ENCODE measurements at places on chromosomes 3 and 15. TPM values are rescaled to one million over a fixed set of nuclear protein-coding genes. Genes with fewer than 3 reads are reported as not detected.

RAB6B gene
- total RNA-seq: 17.7 TPM

GRCh38 chr3:34969513-34969912 is 669.8 kb upstream of the ARPP21 start:
- DNase-seq: no peak

- no peak for DNase-seq
Observed at GRCh38 chr3:170773682-170774425, 96.1 kb downstream of the RPL22L1 start.

GRCh38 chr15:30933293-30933692 is 29.6 kb downstream of the FAN1 start:
- no peak for DNase-seq

- no peak for DNase-seq
Observed at GRCh38 chr3:189833996-189834395, 202.8 kb downstream of the TP63 start.

DNA sequence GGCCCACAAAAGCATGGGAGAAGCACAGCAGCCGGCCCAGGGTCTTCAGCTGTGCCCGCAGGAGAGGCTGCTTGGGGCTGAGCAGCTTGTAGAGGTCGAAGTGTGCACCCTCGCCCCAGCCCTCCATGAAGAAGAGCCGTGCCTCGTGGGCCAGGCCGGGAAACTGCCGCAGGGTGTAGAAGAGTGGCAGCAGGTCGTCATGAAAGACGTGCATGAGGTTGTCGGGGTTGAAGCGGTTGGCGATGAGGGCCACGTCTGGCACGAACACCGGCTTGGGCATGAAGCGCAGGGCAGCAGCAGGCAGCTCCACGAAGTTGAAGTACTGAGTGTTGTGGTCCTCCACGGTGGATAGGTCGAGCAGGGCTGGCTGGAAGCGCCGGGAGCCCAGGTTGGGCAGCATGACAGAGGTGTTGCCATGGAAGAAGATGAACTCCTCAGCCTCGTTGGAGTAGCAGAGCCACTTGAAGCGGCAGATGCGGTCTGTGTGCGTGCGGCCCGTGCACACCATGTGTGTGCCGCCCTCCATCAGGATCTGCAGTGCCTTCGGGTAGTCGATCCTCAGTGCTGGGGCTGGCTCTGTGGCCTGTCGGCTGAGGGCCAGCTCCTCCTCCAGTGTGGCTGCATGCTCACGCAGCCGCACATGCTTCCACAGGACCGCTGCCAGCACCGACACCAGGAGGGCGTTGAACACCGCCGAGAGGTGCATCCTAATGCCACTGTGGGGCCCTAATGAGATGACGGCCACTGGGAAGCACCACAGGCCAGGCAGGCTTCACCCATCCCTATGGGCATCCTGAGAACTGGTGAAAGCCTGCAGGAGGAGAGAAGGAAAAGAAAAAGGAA is 24.9 kb downstream of the POMGNT2 start:
- DNase-seq: no peak

GRCh38 chr3:100084100-100084806 is 30.0 kb downstream of the FILIP1L start:
- no peak for DNase-seq

- DNase-seq: no peak
Observed at GRCh38 chr3:43533009-43533408, 88.8 kb downstream of the ANO10 start.

DNA sequence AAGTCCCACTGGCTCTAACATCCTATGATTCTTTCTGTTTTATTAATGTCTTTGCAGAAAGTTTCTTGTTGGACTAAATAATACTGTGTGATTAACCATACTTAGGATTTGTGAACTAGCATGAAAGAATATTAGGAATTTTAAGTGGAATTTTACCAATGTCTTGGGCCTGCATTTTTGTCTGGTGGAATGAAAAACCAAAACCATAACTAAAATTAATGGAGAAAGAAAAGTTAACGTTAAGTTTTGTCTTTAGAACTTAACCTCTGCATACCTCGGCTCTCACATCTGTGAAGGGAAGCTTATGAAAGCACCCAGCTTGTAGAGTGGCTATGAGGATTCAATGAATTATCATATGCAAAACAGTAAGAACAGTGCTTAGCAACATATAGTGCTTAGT is 6.5 kb downstream of the FBN1 start:
- DNase-seq: no peak

AHSG gene
- total RNA-seq: not detected

DNA sequence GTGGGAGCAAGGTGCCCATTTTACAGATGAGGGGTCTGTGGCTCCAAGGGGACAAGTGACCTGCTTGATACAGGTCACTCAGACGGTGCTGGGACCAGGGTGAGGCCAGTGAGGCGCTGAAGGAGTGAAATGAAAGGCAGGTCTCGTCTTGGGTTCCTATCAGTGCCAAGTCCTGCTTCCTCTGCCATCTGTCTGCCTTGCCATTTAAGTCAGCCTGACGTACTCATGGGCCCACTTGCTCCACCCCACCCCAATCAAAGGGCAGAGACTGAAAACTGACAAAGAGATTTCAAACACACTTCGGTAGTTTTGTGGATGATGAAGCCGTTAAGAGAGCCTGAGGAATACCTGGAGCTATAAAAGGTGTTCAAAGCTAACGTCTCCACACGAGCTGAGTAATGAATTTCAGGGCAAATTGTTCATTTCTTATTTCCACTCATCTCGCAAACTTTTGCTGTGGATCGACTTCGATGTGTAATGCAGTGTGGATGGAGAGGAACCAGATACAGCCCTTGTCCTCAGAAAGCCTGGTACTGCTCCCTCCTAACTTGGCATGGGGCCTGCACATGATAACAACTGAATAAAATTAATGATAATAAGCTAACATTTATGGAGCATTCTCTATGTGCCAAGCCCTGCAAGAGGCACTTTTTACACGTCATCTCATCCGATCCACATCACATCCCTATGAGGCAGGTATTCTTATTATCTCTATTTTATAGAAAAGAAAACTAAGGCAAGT is 36.6 kb downstream of the ATP2B2 start:
- DNase-seq: no peak

DNA sequence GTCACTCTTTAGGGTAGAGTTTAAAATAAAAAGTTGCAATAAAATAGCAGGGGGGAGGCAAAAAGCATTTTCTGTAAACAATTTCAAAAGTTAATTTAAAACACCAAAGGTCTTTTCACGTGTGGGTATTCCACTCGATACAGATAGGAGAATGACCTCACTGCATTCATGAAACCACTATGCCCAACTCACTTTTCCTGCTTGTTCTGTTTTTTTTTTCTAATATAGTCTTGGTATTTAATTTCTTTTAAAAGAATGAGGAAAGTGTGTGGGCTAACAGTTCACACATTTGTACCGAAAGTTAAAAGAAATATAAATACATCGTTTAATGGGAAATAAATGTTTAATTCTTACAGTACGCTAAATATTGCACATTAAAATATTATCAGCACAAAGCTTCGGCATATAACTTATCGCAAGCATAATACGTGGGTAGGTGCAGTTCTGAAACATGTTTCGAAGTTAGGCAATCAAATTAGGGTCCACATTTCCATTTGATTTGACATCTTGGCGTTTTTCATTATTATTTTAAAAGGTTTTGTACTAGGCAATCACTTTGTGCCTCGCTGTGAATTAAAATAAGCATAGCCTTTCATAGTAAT is 41.4 kb downstream of the VGLL4 start:
- DNase-seq: no peak

FSTL1 gene
- total RNA-seq: 193 TPM

- no peak for DNase-seq
Observed at GRCh38 chr15:65042776-65043327, 2.3 kb upstream of the SLC51B start.

CHL1 gene
- total RNA-seq: 109 TPM

DNA sequence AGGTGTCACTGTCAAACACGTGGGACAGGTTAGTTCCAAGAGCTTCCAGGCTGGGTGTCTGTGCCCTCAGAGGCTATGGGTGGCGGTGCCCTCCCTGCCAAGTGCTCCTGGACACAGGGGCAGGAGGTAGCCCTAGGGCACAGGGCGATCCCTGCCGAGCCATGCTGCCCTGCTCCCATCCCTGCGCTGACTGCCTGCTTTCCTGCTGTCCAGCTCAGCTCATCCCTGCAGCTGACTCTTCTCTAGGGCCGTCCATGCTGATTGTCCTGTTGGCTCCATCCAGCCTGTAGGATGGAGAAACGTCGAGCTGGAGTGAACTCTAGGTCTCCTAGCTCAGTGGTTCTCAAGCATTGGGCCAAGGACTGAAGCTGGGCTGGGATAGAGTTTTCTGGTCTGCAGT is 3.7 kb downstream of the PDIA5 start:
- DNase-seq: no peak

- no peak for DNase-seq
Observed at GRCh38 chr15:56667517-56667916, 65.8 kb downstream of the ZNF280D start.

DNA sequence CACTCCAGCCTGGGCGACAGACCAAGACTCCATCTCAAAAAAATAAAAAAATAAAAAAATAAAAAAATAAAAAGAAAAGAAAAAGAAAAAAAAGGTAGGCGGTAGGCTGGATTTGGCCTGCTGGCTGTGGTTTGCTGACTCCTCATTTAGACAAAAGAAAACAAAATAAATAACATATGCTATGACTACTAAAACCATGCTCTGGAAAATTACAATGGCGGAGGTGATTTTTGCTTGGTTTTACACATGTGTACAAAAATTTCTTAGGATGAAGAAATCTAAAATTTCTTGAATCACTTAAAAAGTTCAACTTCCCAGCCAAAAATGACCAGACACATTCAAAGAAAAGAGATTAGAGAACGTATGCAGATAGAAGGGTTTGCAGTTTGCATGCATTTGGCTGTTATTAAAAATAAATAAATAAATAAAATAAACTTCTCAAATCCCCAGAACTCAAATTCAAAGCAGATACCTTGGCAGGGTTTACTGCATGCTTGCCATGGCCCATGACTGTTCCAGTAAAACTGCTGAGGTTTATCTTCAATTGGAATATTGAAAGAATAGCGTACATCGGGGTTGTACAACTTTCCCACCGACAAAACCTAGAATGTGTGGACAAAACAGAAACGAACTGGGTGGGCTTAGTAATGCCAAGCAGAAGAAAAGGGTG is 65.9 kb downstream of the ADAMTS9 start:
- DNase-seq: no peak

DNA sequence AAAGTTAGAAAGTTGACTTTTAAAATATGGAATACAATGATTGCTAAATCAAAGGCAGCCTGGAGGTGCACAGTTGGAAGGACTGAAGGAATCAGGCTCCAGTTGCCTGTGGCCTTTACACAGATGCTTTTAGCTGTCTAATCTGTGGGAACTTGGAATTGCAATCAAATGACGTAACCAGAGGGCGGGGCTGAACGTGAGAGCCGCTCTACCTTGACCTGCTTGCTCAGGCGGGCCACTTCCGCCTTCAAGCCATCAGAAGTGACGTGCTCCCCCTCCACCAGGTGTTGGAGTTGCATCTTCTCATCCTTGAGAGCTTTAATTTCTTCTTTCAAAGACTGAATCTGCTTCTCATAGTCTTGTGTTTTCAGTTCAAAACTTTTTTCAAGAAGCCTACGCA is 37.7 kb upstream of the GNB5 start:
- peak; percentile 90 for DNase-seq

ST8SIA2 gene
- 0.38 TPM for total RNA-seq

DOCK3 gene
- 0.54 TPM for total RNA-seq

DNA sequence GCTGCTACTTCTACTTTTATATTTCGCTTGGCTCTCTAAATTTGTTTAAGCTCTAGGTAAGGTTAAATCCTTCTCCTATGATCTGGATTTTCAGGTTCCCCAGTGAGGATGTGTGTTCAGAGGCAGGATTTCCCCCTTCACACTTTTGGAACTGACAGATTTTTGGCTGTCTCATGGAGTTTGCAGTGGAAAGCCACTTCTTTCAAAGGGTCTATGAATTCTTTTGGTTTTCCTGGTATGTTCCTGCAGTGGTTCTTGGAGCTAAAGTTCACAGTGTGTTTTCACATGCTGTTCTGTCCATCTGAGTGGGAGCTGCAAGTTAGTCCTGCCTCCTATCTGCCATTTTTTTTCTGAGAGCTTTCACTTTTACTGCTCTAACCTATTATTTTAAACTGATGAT is 21.6 kb upstream of the TIGIT start:
- no peak for DNase-seq

SPPL2A gene
- 134 TPM for total RNA-seq

NFKBIZ gene
- 196 TPM for total RNA-seq

MEX3B gene
- total RNA-seq: 0.91 TPM

GRCh38 chr3:12339701-12340480 is 51.0 kb downstream of the PPARG start:
- no peak for DNase-seq

CHRM5 gene
- 0.06 TPM for total RNA-seq

GRCh38 chr15:67079361-67079760 is 14.0 kb downstream of the SMAD3 start:
- DNase-seq: no peak

LMAN1L gene
- total RNA-seq: not detected

- no peak for DNase-seq
Observed at GRCh38 chr3:172591876-172592771, 68.9 kb upstream of the TNFSF10 start.

GRCh38 chr15:67296188-67296587 is 41.6 kb downstream of the IQCH start:
- DNase-seq: no peak

EFCC1 gene
- 3.7 TPM for total RNA-seq

CCDC39 gene
- total RNA-seq: 0.60 TPM

- no peak for DNase-seq
Observed at GRCh38 chr15:57969355-57969754, 96.2 kb downstream of the ALDH1A2 start.

SKOR1 gene
- 0.57 TPM for total RNA-seq

DNA sequence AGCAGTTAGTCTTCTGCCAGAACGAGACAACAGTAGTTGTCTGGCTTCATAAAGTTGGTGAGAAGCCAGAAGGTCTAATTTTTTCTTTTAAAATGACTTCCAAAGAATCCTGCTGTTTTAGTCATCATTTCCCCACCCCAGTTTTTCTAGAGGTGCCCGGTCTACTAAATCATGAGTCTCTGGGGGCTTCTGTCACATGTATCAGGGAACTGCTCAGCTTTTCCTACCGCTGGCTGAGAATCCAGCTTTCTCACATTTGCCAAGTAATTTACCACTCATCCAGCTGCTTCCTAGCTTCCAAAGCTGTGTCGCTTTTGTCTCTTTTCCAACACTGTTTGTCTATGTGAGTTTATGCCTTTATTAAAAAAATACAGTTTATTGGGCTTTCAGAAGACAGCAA is 183.3 kb downstream of the NSUN3 start:
- peak; percentile 31 for DNase-seq

CLDN18 gene
- total RNA-seq: not detected

GRCh38 chr15:93048759-93049161 is 40.3 kb downstream of the RGMA start:
- no peak for DNase-seq

QARS1 gene
- total RNA-seq: 231 TPM

GRCh38 chr15:40952901-40953712 is at the start of gene CHAC1:
Gene CHAC1 (plus strand): TSS chr15:40953471. CDS start chr15:40953584, 113 bp downstream.
- peak; percentile 98 for DNase-seq
